Kidney (tissue), 22 donors: ENCODE measurements at places on chromosomes 1 and 21. TPM values are rescaled to one million over a fixed set of nuclear protein-coding genes. Genes with fewer than 3 reads are reported as not detected.

- no peak for DNase-seq
Observed at GRCh38 chr1:247452447-247453039, 5.4 kb downstream of the OR2B11 start.

- no peak for DNase-seq
Observed at GRCh38 chr1:48069662-48070395, 72.6 kb upstream of the TRABD2B start.

DNA sequence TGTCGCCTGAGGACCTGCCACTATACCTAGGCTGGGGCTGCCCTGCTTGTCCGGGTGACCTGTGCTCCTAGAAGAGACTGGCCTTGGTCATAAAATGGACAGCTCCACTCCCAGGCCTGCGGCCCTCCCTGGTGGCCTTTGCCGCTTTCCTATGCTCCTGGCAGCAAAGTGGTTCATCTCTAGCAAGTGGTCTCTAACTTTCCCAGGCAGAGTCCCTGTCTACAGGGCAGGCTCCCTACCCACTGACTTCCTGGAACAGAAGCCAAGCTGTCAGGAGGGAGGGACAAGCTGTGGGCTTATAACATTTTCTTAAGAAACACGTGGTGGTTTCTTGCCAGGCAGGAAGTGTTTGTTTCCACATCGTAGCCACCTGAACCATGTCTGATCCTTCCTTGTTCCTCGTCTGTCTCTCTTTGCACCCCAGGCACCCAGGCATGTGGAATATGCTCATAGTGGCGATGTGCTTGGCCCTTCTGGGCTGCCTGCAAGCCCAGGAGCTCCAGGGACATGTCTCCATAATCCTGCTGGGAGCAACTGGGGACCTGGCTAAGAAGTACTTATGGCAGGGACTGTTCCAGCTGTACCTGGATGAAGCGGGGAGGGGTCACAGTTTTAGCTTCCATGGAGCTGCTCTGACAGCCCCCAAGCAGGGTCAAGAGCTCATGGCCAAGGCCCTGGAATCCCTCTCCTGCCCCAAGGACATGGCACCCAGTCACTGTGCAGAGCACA lies 10.1 kb downstream of the H6PD start:
- DNase-seq = no peak

DNA sequence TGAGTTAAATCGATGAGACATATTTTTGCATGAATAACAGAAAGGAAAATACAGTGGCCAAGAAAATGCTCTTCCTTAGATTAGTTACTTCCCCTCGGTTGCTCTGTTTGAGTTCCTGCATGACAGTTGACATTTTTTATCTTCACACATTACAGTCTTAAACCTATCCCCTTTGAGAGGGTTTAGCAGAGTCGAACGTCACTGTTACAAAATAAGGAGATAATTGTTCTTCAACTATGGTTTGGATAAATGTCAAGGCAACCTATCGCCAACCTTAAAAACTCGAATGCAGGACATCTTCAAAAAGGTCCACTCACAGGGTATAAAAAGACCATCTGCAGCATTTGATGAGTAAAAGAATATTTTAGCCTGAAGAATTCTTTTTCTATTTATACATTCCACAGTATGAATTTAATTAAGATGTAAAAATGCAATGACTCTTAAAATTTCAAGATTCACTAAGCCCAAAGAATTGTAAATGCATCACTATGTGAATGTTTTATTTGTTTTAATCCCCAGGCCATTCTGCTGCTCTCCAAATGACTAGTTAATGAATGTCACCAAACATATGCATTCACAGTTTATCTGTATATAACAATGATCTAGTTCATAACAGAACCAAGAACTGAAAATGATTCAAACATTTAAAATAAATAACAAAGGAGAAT lies 68.9 kb upstream of the COL11A1 start:
- DNase-seq = no peak

- DNase-seq = no peak
Observed at GRCh38 chr1:51301152-51301843, 29.1 kb downstream of the TTC39A start.

DNA sequence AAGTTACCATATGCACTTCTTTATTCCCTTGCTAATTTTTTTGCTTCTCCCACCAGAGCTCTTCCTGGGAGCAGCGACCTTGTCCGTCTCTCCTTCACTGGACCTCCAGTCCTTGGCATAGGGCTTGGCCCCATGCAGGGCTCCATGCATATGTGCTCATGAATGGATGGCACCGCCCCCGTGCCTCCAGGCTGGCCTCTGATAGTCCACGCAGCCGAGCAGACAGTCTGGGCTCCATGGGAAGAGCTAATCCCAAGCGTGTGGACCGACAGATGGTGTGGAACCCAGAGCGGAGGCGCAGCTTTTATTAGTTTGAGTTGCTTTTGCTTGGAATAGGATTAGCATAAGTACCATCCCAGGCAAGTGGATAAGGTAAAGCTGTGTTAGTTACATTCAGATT lies 41.8 kb downstream of the CDCP2 start:
- DNase-seq = no peak

DNA sequence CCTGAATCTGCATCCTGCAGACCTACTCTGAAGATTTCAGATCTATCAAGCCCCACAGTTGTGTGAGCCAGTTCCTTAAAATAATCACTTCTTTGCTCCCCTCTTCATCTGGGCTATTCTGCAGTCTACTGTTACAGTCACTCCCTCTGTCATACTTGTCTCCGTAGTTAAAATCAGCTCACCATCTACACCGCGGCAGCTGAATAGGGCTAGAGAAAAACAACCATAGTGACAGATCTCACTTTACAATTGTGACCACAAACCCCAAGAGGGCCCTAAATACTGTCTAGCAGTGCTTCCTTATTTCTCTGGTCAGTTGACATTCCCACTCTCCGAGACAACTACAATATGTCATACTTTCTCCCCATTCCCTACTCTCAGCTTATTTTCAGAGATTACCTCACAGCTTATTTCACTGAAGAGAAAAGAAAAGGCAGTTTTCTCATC lies 12.9 kb downstream of the DESI2 start:
- DNase-seq = no peak

GRCh38 chr1:160400646-160401486 lies 502 bp downstream of the VANGL2 start:
- peak; percentile 75 for DNase-seq

- DNase-seq = no peak
Observed at GRCh38 chr1:156880473-156880872, 13.0 kb upstream of the PEAR1 start.

DNA sequence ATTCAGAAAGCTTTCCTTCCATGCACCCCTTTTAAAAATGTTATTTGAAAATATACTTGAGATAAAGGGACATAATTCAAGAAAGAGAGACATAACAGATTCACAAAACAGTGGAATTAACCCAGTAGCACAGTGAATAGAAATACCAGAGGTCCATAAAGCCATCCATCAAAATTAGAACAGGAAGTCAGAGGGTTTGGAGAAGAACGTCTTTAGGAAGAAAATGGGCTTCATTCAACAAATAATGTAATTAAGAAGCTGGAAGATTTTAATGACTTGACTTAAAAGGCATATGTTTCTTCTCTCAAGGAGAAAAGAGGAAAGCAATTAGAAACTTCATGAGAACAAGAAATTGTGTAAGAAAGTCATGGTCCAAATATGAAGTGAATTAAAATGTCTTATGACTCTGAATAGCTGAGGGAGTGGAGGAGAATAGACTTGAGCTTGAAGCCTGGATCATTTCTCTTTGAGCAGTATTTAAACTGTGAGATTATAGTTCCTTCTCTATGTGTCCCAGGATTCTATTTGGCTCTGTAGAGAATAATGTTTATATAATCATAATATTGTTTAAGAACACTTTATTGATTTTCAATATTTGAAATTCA lies 7.9 kb upstream of the HCRTR1 start:
- DNase-seq = no peak

DNA sequence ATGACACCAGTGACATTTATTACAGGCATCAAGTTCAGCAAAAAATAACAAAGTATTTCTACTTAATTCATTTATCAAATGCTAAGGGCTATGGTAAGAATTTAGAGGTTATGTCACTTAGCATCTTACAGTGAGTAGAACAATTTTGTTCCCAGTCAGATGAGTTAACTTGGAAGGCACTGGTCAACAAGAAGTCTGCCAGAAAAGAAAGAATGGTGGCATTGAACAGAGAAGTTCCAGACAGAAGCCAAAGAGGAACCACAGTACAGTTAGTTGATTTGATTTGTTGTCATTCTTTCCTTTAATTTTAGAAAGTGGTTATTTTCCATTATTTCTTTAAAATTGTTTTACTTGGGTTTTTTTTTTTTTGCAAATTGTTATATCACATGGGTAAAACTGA lies 232.2 kb upstream of the PKN2 start:
- DNase-seq = no peak

- DNase-seq = no peak
Observed at GRCh38 chr1:17755120-17755519, at the start of gene ACTL8. Gene ACTL8, plus strand, starts transcription at chr1:17755333. Its CDS starts 67,676 bp downstream, at chr1:17823009.

DNA sequence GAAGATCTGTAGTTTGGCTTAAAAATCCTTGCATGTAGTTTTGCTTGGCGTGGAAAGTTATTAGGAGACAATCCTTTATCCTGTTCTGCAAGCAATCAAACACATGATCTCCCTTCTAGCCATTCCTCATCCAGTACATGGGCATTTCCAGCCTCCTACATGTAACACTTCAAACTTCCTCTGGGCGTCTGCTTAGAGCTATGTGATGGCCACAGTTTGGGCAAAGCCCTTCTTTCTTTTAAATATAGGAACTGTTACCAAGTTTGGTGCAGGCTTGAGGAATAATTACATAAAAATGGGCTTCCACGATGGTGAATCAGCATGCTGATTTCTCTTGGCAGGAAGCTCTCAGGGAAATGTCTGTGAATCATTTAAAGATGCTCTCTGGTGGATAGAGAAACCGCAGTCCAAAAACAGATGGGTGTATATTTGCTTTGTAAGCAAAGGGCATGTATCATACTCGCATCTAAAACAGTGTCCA lies 176.9 kb upstream of the FMN2 start:
- no peak for DNase-seq

GRCh38 chr1:245671349-245671748 lies 516.6 kb downstream of the KIF26B start:
- DNase-seq = no peak

DNA sequence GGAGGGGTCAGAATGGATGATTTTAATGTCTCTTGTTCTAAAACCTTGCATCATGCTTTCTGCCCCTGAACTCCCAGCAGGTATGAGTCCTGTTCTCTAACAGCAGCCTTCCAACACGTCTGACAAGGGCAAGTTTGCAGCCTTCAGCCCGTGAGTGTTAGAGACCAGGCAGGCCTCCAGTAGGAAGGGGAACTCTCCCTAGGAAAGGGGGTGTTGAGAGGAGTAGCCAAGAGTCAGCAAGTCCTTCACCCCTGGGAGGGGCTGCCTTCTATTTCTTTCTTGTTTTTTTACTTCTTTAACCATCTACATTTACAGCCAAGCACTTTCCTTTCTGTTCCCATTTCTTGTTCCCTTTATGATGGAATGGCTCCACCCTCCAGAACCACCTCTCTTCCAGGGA lies 14.2 kb downstream of the BATF3 start:
- DNase-seq = no peak

- DNase-seq = no peak
Observed at GRCh38 chr1:28417441-28417922, 47.9 kb downstream of the PHACTR4 start.

- no peak for DNase-seq
Observed at GRCh38 chr1:95021805-95022643, 50.7 kb downstream of the ALG14 start.

GRCh38 chr1:21272540-21272939 lies 17.7 kb downstream of the ECE1 start:
- no peak for DNase-seq

- DNase-seq = no peak
Observed at GRCh38 chr1:75710832-75711231, 13.7 kb upstream of the ACADM start.

GRCh38 chr1:9867408-9868243 lies 42.4 kb downstream of the CTNNBIP1 start:
- DNase-seq = peak; percentile 80

- DNase-seq = no peak
Observed at GRCh38 chr1:42482635-42483153, 19.6 kb downstream of the CCDC30 start.

- DNase-seq = no peak
Observed at GRCh38 chr1:58670181-58670580, 29.7 kb downstream of the MYSM1 start.

- DNase-seq = no peak
Observed at GRCh38 chr1:77742011-77742555, 17.6 kb downstream of the USP33 start.

GRCh38 chr1:116737855-116738321 lies 16.3 kb upstream of the CD2 start:
- no peak for DNase-seq

DNA sequence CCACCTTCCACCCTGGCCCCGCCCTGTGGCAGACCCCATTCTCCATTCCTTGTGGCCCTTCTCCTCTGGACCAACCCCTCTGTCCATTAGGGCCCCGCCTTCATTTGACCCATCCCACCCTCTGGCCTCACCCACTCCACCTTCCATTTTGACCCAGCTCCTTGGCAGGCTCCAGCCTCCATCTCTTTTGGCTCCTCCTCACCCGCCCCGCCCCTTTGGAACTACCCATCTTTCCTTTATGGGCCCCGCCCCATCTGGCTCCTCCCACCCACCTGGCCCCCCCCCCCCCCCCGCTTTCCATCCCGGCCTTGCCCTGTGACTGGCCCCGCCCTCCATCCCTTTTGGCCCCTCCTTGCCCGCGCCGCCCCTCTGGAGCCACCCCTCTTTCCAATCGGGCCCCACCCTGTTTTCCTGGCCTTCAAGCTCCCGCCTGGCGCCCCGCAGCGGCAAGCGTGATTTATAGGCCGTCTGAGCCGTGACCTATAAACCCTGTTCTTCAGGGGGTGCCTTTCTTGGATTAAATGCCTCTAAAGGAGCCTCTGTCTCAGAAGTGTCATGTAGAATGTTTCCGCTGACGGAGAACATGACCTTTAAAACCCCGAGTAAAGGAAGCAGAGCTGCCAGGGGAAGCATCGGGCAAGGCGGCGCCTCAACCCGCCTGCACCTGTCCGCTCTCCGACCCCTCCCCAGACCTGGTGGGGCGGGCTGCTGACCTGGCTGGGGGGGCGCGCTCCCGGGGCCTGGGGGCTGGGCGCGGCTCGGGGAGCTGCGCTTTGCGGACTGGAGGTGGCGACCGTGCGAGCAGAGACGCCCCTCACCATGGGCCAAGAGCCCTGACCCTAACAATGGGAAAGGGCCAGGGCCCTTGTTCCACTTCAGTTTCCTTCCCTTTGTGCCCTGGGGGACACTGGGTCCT lies 178.0 kb downstream of the CAMTA1 start:
- peak; percentile 96 for DNase-seq

- no peak for DNase-seq
Observed at GRCh38 chr1:109923946-109924275, 13.3 kb downstream of the CSF1 start.

KCNJ9 gene
- total RNA-seq = not detected

OR2T33 gene
- total RNA-seq = not detected

PRKAA2 gene
- 11.6 TPM for total RNA-seq

KCNC4 gene
- total RNA-seq = 52.9 TPM

RXFP4 gene
- not detected for total RNA-seq

NPPB gene
- not detected for total RNA-seq

KRTAP21-3 gene
- total RNA-seq = not detected

PTPRC gene
- 60.2 TPM for total RNA-seq

CELA3A gene
- not detected for total RNA-seq
